ENCODE measurements at places on chromosomes 12 and 14.

DNA sequence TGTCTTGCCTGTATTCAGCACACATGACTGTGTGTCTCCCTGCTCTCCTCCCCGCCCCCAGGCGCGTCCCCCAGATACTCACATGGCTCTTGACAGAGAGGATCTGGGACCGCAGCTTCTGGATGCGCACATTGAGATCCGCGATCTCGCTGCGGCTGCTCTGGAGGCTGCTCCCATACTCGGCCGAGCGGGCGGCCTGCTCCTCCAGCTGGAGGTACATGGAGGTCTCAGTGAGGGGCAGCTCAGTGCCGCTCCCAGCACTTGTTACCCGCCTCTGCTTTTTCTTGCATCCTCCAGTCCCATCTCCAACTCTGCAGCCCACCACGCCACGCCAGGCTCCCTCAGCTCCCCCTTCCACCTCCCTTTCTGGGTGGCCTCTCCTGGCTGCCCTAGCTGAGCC is 18.9 kb downstream of the KRT80 start:
- DNase-seq = no peak

DNA sequence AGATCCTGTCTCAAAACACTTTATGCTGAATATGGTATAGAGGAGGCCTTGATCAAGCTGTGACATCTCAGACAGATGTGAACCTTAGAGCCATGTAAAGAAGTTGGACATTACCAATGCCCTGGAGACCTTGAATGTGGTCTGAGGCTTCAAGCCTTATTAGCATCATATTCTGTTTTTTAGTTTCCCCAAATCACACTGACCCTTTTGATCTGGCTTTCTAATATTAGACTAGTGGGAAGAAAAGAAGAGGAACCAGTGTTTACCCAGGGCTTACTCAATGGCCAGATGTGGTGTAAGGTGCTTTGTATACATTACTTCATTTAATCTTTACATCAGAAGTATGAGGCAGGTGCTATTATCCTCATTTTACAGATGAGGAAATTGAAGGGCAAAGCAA is 10.6 kb upstream of the TBPL2 start:
- DNase-seq = no peak

GRCh38 chr14:21194597-21194996 is 38.7 kb upstream of the OR5AU1 start:
- DNase-seq = no peak

DNA sequence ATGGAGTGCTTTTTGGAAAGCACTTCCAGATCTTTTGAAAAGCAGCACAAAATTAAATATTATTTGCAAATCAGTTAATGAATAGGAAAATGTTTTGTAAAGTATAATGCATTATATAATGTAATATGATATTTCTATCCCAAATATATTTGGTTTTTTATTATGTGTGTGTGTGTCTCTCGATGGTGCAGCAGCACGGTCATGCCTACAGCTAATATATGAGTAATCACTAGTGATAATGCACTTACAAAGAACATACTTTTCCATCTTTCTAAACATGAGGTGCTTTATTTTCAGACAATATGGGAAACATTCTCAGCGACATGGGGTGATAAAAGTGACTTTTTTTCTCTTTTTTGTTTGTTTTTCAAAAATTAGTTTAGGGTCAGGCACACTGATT is 1.3 kb upstream of the EEA1 start:
- DNase-seq = no peak

GRCh38 chr12:4387607-4388006 is 8.1 kb upstream of the FGF23 start:
- DNase-seq = no peak

DNA sequence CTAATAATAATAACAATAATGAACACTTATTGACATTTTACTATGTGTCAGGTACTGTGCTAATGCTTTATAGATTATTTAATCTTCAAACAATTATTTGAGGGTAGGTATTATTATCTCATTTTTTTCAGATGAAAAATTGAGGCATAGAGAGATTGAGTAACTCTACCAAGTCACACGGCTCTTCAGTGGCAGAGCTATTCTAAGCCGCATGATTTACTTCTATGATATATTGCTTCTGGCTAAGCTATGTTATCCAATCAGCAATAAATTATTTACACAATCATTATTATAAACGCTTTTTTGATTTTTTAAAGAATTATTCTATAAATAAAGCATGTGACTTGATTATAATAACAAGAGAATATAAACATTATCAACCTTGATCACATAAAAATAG is 80.0 kb downstream of the TMEM30B start:
- no peak for DNase-seq

DNA sequence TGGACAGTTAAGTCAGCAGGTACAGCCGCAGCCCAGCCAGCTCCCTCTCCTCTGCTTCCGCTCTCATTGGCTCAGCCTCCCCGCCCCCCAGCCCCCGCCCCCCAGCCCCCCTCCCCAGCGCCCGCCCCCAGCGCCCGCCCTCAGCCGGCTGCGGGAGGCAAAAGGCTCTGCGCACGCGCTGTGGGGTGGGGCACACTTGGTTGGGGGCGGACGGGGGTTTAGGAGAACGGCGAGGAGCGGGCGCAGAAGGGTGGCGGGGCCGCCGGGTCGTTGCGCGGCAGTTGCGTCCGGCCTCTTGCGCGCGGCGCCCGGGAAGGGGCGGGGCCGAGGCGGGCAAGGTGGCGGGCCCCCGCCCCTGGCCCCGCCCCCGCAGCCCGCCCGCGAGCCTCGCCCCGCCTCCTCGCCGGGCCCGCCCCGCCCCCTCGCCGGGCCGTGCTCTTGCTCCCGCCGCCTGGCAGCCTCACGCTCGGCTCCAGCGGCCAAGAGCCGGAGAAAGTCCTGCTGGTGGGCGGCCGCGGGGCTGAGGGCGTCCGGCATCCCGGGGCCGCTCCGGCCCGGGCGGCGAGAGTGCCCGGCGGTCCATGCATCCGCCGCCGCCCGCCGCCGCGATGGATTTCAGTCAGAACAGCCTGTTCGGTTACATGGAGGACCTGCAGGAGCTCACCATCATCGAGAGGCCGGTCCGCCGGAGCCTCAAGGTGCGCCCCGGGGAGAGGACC is at the start of gene PPP4R4:
Gene PPP4R4 (plus strand): TSS at position 438 of the 719 bp plus-strand sequence. CDS start 144 bp downstream, at position 582.
- peak; percentile 92 for DNase-seq

GRCh38 chr12:22287776-22288621 is 46.5 kb downstream of the ST8SIA1 start:
- no peak for DNase-seq

GRCh38 chr12:49232940-49233841 is 31.7 kb upstream of the TUBA1C start:
- DNase-seq = peak; percentile 61

DNA sequence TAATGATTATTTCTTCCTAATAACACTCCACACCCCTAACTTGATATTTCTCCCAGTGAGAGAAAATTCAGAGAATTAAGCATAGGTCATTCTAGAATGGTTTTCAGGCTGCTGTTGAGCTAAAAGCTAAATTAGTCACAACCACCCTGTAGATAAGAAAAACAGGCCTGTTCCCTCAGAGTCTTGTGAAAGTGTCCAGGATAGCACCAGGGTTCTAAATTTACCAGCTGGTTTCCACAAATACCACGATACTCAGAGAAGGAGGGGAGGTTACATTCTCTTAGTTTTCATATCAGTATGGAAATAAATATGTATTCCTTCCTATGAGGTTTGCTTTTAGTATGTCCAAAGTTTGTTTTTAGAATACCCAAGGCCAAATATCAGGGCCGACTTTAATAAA is 66.0 kb upstream of the YARS2 start:
- no peak for DNase-seq

GRCh38 chr12:104958805-104959334 is 780 bp upstream of the SLC41A2 start:
- no peak for DNase-seq

GRCh38 chr12:91717804-91718203 is 427.8 kb downstream of the BTG1 start:
- DNase-seq = no peak

DNA sequence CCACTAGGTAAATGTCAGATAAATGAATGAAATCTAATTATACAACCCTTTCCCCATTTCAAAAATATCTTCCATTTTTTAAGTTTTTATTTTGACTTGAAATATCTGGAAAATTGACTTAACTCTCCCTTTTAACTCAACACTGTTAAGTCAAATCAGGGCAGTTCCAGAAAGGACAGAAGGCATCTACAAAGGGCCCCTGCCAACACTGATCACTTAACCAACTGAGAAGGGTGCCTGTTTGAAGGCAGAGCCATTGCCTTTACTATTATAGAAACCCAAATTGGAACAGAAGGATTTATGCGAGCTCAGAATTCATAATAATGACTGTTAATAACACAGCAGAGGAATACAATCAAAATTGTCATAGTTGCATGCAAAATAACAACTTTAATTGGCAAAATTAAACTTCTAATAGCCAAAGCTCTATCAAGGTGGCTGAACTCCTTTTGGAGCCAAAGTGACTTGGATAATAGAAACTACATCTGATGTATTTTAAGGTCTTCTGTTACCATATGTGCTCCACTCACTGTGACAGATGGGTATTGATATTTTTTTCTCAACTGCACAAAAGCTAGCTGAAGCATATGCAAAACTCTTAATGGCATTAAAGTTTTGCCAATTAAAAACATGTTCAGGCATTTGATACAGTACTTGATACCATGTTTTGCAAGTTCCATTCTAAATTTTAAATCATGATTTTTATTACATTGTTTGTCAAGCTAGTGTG is 383.8 kb downstream of the NOVA1 start:
- no peak for DNase-seq

DNA sequence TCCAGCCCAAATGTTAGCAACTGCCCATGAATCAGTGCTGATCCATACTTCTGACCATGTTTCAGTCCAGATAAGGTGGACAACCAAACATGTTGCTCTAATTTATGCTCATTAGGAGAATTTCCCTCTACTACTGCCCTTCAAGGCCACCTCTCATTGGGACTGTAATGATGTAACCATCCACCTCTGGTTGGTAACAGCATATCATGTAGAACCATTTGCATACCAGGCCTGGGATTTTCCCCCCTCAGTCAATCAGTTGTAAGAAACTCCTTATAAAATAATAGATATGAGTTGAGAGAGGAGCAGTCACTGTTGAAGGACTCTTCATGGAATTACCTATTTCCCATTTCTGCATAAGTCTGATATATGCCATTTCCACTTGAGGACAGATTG is 17.8 kb upstream of the YAF2 start:
- DNase-seq = no peak

DNA sequence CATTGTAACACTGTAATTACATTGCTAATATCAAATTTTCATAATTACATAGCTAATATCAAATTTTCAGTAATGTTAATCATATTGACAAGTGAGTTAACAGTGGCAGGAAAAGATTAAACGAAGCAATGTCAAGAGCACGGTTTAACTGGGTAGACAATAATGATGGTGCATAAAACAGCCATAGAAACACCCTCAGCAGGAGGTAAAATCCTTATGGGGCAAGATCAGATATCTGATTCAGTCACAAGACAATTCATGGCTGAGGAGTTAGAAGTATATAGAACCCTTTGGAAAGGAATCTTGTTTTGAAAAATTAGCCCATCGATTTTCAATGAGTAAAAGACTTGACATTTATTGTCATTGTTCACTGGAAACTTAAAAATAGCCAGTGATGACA is 190.6 kb downstream of the SLC2A13 start:
- DNase-seq = no peak

DNA sequence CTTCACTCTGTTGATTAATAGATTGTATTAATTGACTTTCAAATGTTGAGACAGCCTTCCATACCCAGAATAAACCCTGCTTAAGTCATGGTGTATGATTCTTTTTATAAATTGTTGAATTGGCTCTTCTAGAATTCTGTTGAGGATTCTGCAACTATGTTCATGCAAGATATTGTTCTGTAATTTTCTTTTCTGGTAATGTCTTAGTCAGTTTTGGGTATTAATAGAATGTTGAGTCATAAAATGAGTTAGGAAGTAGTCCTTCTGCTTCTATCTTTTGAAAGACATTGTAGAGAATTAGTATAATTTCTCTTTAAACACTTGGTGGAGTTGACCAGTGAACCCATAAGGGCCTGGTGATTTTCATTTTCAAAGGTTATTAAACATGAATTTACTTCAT is 958.9 kb downstream of the LRFN5 start:
- no peak for DNase-seq

DNA sequence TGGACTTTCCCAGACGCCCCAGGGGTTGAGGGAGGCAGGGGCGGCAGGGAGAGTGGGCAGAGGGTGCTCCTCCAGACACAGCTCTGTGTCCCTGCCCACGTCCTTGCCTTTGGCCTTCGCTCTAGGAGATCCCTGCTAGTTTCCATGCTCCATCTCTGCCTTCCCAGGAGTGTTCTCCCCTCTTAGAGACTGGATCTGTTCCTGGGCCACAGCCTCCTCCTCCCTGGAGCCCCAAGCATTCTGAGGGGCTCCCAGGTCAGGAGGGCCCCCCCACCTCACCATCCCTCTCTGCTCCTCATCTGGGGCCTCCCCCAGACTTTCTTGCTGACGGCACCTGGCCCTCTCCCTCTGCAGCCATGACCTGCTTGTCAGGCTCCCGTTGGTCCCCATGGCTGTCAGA is 216.0 kb upstream of the FKBP4 start:
- DNase-seq = no peak

- DNase-seq = no peak
Measured at GRCh38 chr14:28704153-28704552, 62.4 kb upstream of the FOXG1 start.

GRCh38 chr12:109137055-109137454 is 20.7 kb downstream of the ACACB start:
- no peak for DNase-seq

DNA sequence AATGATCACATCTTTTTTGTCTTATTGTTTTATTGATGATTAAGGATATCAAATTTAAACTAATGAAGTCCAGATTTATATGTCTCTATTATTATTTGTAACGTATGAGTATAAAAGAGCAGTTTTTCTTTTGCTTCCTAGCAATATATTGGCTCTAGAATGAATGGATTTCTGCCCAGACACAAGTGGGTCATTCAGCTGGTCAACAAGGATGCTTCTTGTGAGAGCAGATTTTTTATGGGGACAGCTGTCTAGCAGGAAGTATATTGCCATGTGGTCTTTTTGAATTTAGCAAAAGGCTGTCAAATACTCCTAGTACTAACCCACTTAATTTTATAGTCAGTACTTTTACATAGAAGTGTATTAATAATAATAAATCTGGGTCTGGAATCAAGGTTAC is 1071.1 kb upstream of the FLRT2 start:
- DNase-seq = no peak

DNA sequence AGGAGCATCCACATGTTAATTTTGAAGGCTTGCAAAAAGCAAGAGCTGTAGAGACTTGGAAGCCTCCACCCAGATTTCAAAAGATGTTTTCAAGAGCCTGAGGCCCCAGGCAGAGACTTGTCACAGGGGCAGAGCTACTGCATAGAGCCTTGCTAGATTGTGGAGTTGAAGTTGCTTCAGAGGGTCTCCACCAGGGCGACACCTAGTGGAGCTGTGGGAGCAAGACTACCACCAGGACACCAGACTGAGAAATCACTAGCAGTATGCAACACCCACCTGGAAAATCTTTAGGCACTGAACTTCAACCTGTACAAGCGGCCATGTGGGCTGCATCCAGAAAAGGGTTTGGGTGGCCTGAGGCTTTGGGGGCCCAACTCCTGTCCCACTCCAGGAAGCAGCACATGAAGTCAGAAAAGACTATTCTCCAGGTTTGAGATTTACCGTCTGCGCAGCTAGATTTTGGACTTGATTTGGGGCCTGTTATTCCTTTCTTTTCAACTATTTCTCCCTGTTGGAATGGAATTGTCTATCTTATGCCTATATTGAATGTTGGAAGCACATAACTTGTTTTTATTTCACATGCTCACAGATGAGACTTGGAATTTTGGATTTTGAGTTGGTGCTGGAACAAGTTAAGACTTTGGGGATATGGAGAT is 508.6 kb downstream of the FLRT2 start:
- DNase-seq = no peak

All from uterus (tissue), 4 donors.